ENCODE measurements at places on chromosomes 16 and 17. TPM values are rescaled to one million over a fixed set of nuclear protein-coding genes. Genes with fewer than 3 reads are reported as not detected.

DNA sequence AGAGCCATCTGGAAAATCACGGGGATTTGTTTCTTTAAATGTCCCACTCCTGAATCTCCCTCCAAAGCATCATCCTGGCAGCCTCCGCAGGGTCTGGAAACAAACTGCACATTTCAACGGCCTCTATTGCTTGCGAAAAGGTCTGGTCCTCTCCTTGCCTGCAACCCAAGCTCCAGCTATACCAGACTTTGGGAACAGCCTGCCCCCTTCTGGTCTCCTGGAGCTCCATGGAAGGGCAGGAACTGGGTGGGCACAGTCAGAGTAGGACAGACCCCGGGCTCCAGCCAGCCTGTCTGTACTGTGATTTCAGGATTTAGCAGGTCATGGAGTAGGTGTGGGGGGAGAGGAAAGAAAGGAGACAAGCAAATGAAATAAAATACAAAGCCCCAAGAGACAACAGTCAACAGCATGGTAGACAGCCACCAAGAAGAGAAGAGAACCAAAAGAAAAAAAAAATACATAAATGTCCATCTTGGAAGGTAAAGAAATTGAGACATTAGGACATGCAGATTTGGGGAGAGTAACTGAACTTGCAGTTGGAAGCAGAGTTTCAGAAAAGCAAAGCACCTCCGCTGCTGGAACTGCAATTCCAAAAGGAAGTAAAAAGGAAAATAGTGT lies 2.7 kb downstream of the XYLT1 start:
- no peak overlapping the region for H3K27ac ChIP-seq
- peak; percentile 48 for DNase-seq
- no peaks in the 10 kb centered on the region for H3K36me3 ChIP-seq
- H3K4me3 ChIP-seq: peak overlapping the region; percentile 85
- H3K4me1 ChIP-seq: peaks cover 4% of the 10 kb centered on the region

DNA sequence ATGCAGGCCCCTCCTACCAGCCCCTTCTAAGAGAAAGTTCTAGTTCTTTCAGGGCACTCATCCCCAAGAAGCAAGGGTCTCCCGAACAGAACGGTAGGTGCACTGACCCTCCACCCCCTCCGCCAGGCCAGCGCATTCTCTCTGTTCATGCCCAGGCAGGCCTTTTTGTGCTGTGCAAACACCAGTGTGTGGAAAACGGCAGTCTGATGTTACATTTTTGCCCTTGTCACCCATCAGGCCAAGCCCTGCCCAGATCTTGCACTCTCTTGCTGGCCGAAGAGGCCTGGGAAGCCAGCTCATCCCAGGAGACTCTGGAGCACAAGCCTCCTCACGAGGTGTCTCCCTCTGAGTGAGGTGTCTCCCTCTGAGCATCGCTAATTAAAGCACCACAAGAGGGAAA lies 16.1 kb upstream of the MTSS2 start:
- H3K4me1 ChIP-seq: peaks cover 28% of the 10 kb centered on the region
- no peaks in the 10 kb centered on the region for H3K27me3 ChIP-seq
- no peak for DNase-seq

- DNase-seq: no peak
- H3K27ac ChIP-seq: no peak overlapping the region
- H3K36me3 ChIP-seq: no peaks in the 10 kb centered on the region
Measured at GRCh38 chr16:24996301-24996700, 18.9 kb downstream of the ARHGAP17 start.

DNA sequence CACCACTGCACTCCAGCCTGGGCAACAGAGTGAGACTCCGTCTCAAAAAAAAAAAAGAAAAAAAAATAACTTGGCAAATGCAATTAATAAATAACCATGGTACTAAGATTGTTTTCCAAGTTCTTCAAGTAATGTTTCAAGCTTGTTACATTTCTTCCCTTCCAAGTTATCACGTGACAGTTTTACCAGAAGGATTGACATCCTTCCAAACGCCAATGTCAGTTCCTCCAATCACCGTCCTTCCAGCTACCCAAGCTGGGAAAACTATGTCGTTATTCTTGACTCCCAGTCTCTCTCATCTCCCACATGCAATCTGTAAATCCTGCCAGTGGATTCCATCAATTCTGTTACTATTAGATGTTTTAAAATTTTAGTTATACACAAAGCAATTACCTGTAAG lies 3.9 kb upstream of the PHAF1 start:
- no peaks in the 10 kb centered on the region for H3K36me3 ChIP-seq
- H3K4me3 ChIP-seq: no peak overlapping the region
- peak overlapping the region; percentile 57 for H3K27ac ChIP-seq
- no peaks in the 10 kb centered on the region for H3K27me3 ChIP-seq
- no peaks in the 10 kb centered on the region for H3K4me1 ChIP-seq

- H3K27ac ChIP-seq: no peak overlapping the region
- no peak for DNase-seq
- no peak overlapping the region for H3K4me3 ChIP-seq
- no peaks in the 10 kb centered on the region for H3K4me1 ChIP-seq
Measured at GRCh38 chr17:63928966-63929695, 3.0 kb downstream of the CD79B start.

DNA sequence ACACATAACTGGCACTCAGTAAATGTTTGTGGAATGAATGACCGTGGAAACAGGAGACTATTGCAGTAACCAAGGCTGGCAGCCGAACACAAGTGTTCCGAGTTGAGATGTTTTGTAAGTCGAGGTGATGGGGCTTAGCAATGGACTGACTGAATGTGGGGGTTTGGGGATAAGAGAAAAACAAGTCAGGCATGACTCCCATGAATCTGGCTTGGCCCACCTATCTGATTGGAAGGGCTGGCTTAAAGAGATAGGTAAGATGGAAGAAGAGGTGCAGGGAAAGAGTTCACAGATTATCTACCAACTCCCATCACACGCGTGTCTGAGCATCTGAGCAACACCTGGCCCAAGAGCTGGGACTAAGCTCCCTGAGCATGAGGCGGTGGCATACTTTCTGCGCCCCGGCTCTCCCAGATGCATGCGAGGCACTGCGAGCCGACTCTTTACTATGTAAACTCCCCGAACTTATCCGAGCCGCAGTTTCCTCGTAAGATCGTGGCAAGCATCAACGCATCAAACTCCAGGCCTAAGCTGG lies 539 bp downstream of the IFT20 start:
- no peaks in the 10 kb centered on the region for H3K36me3 ChIP-seq
- peak overlapping the region; percentile 84 for H3K4me3 ChIP-seq
- H3K4me1 ChIP-seq: peaks cover 3% of the 10 kb centered on the region
- peak overlapping the region; percentile 99 for H3K27ac ChIP-seq

DNA sequence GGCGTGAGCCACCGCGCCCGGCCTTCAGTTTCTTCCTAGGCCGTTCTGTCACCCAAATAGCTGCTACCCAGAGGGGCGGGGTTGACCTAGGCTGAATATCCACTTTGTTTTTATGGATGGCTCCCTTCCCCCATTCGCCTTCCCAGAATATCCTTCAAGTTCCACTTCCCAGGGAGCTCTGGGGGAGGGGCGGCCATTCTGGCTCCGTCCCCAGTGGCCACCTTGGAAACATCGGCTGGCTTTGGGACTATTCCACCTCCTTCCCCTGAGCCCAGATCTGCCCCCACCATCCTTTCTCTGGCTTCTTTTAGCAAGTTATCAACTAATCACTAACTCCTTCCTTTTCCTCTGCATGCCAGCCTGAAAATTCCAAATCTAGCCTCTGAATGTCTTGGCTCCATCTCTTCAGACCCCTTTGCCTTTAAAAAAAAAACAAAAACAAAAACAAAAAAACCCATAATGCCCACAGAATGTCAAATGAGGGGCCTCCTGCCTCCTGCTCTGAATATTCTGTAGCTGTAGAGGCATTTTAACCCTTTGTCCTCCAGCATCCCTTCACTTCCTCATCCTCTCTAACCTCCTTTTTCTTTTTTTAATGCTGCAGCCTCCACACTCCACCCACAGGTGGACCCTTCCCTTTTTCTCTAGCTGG lies 6.4 kb downstream of the ATP1B2 start:
- H3K27me3 ChIP-seq: no peaks in the 10 kb centered on the region
- H3K4me1 ChIP-seq: no peaks in the 10 kb centered on the region
- H3K36me3 ChIP-seq: no peaks in the 10 kb centered on the region

DNA sequence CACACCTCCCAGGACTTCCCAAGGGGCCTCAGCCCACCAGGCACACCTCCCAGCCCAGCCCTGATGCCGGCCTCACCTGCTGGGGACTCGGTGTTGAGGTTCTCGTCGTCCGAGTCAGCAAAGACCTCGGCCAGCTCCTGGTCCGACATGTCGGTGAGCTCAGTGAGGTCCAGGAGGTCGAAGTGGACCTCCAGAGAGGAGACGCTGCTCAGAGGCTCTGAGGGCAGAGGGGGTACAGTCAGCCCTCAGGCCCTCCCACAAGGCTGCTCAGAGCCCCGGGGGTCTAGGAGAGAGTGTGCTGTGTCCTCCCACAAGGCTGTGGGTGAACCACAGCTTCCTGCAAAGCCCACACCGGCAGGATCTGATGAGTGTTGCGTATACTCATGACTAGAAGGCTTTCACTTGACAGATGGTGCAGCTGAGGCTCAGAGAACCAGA lies 10.5 kb downstream of the DBNDD1 start:
- no peaks in the 10 kb centered on the region for H3K27me3 ChIP-seq
- no peak overlapping the region for H3K27ac ChIP-seq
- no peaks in the 10 kb centered on the region for H3K4me1 ChIP-seq
- H3K4me3 ChIP-seq: no peak overlapping the region
- H3K36me3 ChIP-seq: no peaks in the 10 kb centered on the region

- no peak overlapping the region for H3K27ac ChIP-seq
- no peak for DNase-seq
- no peak overlapping the region for H3K4me3 ChIP-seq
- H3K27me3 ChIP-seq: no peaks in the 10 kb centered on the region
- H3K36me3 ChIP-seq: no peaks in the 10 kb centered on the region
Measured at GRCh38 chr16:76583466-76583865, 306.3 kb downstream of the CNTNAP4 start.

DNA sequence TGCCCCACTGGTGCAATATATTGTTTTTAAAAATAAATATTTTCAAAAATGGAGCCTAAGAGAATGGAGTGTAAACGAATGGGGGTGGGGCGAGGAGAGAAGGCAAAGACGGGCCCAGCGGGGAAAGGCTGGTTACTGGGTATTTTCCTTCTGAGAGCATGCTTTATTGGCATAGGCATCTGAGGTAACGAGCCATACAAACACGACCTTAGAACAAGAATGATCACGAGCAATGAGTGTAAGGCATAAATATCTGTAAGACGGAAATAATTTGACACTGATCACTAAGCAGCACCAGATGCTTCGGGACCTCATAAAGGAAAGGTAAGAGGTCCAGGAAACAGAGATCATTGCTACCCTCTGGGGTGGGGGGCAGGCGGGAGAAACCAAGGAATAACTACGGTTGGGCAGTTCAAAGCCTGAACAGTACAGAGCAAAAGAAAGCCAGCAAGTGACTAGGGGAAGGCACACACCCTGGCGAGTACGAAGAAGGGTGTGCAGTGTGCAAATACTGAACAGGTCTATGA lies 959 bp downstream of the SSH2 start:
- no peaks in the 10 kb centered on the region for H3K27me3 ChIP-seq
- peak overlapping the region; percentile 84 for H3K27ac ChIP-seq

DNA sequence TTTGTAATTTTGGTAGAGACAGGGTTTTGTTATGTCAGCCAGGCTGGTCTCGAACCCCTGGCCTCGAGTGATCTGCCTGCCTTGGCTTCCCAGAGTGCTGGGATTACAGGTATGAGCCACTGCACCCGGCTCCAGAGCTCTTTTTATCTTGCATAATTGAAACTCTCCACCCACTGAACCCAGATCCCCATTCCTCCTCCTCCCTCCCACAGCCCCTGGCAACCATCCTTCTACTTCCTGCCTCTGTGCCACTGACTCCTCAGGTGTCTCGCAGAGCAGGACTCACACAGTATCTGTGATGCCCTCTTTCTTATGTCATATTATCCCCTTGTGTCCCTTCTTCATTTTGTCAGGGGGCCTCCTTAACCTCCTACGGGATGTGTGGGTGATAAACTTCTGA lies 340.7 kb downstream of the SLC39A11 start:
- no peaks in the 10 kb centered on the region for H3K36me3 ChIP-seq
- DNase-seq: no peak
- no peaks in the 10 kb centered on the region for H3K27me3 ChIP-seq

The TMEM107 gene
- 41.0 TPM for total RNA-seq

The CTU2 gene
- 8.2 TPM for total RNA-seq

Data from breast epithelium (tissue), 4 donors.